ENCODE measurements at places on chromosomes 3 and 15.

DNA sequence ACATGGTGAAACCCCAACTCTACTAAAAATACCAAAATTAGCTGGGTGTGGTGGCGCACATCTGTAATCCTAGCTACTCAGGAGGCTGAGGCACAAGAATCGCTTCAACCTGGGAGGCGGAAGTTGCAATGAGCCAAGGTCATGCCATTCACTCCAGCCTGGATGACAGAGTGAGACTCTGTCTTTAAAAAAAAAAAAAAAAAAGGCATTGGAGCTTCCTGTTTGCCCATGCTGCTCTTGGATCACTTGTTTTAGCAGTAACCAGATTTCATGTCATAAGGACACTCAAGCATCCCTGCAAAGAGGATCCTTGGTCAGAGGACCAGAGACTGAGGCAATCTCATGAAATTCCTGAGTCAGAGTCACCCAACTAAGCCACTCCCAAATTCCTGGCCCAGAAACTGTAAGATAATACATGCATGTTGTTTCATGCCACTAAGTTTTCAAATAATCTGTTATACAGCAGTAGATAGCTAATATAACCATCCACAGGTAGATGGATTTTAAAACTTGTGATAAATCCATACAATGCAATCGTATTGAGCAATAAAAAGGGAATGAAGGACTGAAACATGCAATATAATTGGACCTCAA, 82.0 kb upstream of the XXYLT1 start:
- no peak for DNase-seq

DNA sequence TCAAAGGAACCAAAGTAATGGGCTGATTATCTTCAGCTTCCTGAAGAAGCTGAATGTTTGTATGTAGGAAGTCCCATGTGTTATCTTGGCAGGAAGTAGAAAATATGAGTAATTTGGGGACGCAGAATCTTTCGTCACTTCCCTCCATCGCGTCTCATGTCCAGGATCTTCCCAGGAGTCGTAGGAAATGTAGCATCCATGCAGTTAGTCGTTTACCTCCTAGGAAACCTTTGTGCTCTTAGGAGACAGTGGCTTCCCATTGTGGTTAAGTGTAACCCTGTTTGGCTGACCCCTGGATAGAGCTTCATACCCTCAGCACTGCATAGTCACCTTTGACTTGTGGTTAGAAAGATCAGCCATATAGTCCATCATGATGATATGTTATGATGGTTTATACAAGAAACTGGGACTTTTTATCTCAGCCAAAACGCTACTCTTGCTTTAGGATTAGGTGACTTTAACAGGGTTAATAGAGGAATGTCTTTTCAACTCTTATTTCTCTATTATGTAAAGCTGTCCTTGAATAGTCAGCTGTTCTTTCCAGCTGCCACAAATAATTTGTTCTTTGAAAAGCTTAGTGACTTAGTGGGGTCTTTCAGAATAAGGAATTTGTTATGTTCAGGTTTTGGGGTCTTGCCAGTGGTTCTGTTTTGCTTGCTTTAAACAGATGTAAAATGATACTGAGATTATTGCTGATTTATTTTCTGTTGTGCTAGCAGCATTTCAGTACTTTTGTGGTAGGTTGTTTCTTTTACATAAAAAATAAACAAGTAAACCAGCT, 92.2 kb downstream of the KLHL25 start:
- DNase-seq = peak; percentile 70

DNA sequence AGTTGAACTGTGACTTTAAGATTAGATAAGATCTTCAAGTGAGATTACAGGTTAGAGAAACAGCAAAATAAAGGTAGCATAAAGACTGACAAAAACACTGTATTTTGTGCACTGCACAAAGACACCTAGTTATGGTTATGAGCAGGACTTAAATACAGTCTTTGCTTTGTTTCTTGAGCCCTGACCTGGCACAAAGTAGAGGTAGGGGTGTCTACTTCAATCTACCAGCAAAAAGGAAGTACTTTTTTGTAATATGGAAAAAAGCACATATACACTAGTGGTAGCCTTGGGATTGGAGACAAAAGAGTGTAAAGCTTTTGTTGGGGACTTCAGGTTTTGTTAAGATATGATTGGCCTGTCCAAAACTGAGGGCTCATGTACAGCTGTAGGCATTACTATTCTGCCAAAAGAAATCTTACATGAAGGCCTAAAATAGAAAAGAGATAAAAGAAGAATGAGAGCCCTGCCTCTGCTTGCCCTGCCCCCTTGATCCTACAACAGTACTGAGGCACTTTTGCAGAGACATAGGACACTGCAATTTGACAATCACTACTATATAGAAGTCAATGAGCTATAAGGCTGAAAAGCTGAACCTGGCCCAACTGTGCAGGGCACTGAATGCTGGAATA, 194.3 kb downstream of the CBLB start:
- DNase-seq = no peak

- DNase-seq = peak; percentile 49
These were observed 136.2 kb downstream of the CHDH start for GRCh38 chr3:53709860-53710674.

GRCh38 chr15:58457466-58457965, 25.7 kb downstream of the LIPC start:
- DNase-seq = peak; percentile 22

- no peak for DNase-seq
These were observed at the start of gene COL6A5 for GRCh38 chr3:130345487-130346079. Gene COL6A5, plus strand, starts transcription at chr3:130345672. Its CDS starts 27,967 bp downstream, at chr3:130373639.

DNA sequence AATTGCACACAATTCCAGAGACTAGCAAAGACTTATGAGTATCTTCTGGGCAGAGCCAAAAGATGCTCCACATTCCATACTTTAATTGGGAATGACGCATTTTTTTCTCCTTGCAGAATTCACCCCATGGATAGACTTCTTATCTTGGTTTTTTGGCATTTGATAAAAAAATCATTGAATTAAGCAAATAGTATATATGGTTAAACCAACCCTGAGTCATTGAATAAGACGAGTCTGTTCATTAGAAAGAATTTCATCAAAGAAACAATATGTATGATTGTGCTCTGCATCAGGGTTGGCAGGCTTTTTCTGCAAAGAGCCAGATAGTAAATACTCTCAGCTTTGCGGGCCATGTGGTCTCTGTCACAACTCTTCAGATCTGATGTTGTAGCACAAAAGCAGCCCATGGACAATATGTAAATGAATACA, 9.2 kb upstream of the PDZRN3 start:
- DNase-seq = no peak

DNA sequence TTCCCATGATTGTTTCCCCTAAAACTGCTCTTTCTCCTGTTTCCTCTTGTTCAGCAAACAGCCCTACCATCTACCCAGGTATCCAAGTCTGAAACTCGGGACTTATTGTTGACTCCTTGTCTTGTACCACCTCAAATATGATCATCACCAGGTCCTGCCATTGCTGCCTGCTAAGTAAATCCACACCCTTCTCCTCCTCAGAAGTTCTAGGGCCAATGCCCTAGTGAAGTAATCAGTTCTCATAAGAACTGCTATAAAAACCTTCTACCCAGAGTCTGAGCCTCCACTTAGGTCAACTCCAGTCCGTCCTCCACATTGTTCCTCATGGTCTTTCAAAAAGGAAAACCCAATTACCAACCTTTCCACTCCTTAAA, 77.0 kb upstream of the IL12A start:
- no peak for DNase-seq

- peak; percentile 64 for DNase-seq
These were observed 9.7 kb upstream of the THUMPD3 start for GRCh38 chr3:9352917-9353752.

GRCh38 chr15:89486726-89487050, 9.7 kb downstream of the RHCG start:
- no peak for DNase-seq

- no peak for DNase-seq
These were observed 41.9 kb upstream of the SLC41A3 start for GRCh38 chr3:126125781-126126251.

DNA sequence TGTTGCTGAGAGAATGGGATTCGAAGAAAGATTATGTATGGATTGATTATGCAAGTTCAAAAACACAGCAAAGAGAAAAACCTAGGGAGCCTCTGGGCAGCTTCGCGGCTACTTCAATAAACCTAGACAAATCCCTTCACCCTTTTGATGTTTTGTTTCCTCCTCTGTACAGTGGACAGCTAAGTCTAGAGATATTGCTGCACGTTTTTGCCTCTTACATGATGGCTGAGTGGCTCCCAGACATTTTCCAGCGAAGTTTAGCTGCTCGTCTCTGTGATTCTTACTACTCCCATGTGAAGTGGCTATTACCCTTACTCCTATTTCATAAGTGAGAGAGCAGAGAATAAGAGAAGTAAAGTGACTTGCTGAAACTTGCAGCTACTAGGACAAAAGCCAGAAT, 695.0 kb upstream of the GRM7 start:
- no peak for DNase-seq

DNA sequence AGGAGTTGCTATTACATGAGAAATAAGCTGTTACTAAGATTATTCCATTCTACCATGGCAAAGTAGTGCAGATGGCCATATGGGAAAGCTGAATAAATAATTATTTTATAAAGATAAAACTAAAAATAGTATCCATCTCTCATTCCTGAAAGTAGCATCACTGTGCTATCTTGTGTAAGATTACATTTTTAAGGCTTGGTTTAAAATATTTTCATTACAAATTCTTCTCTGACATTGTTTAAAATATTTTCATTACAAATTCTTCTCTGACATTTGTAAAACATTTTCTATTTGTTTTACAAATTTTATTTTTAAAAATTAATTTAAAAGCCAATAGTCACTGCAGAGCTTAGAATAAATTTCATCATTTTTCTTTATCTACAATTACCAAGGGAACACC, 665.5 kb upstream of the NAALADL2 start:
- DNase-seq = no peak

DNA sequence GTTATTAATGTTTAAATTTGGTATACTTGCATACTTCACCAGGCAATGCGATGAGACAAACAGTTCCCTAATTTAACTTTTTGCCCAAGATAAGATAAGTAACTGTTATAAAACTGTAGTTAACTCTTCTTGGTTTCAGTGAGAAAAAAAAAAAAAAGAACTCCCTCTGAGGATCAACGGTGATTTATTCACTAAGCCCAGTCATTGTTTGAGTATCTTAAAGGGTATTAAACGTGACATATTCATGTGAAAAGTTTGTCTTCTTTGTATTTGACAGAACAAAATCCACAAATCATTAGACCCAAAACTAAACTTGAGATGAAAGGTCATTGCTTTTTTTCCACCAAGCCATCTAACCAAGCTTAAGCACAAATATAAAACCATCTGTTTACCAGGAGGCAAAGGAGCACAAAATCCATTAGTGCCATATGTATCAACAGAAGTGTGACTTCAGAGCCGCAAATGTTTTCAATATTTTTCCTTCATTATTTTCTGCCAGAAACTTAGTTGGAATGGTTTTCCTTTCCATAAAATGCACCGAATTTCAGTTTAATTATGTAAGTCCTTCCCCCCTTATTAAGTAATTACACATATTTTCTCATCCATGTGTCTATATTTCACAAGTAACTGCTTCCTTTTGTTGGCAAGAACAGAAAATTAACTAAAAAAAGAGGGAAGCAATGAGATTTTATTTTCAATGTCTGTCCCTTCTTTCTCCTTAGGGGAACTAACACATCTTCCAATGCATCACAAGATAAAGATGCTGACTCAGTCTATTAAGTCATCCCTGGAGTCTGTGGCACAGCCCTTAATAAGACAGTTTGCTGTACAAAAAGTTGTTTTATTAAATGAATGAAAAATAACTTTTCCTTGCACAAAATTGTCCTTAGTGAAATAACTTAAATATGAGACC, 92.2 kb upstream of the RAP2B start:
- DNase-seq = no peak

DNA sequence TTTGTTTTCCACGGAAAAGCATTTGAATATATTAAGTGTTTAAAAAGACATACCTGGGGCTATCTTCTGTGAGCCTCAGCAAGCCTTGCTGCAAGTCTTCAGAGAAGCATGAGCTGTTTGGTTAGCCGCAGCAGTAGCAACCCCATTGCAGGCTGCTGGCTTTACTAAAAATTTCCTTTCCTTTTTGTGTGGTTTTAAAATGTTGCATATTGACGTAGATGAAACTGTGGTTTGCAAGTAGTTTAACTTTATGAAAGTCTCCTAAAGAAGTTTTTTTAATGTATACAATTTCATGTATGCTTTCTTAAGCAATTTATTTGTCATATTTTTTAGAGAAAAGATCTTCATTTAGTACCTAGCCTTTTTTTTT, at the start of gene GPR171:
Gene GPR171, minus strand, starts transcription at position 166 of the 370 bp plus-strand sequence. CDS start 3,830 bp downstream, outside the sequence.
- DNase-seq = peak; percentile 86

- DNase-seq = no peak
These were observed 105.5 kb upstream of the SMAD3 start for GRCh38 chr15:66959875-66960274.

- no peak for DNase-seq
These were observed 54.8 kb downstream of the ATP13A4 start for GRCh38 chr3:193499801-193500485.

DNA sequence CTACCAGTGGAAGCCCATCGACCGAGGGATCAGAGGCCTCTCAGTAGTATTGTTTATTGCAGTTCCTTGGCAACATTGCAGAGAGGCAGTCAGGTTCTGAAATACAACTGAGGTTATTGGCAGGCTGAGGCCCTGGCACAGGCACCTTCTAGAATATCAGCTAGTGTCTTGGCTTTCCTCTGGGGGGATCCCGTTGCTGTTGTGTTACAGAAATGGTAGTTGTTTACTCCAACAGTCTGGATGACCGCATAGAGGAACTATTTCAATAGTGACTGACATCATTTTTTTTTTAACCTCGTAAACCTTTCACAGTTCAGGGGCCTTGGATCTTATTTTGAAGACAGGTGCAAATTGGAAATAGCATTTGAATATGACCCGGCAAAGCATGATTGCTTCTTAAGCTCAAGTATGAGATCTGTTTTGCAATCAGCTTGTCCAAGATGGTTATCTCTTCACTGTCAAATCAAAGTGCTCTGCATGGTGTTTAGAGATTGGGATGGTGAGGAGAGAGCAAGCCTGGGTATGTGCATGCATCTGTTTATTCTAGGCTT, 63.9 kb downstream of the PGPEP1L start:
- DNase-seq = no peak

- DNase-seq = no peak
These were observed 96.0 kb upstream of the FAM174B start for GRCh38 chr15:92751528-92751927.

DNA sequence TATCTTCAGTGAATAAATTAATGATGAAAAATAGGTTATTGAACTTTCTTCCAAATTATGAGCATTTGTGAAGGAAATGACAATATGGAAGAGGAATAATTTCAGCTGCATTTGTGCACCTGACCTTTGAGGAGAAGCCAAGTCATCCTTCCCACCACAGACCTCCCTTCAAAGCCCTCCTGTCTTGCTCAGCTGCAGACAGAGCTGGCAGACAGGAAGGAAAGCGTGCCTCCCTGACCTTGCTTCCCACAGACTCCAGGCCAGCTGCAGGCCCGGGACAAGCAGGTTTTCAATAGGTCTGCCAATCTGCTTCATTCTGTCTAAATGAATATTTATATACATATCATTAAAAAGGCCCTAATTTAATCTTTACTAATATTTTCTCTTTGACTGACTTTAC, 152.9 kb upstream of the RBMS3 start:
- DNase-seq = no peak

- DNase-seq = peak; percentile 67
These were observed 1.4 kb downstream of the HTD2 start for GRCh38 chr3:58307639-58308215.

Data from CD4-positive, alpha-beta T cell treated with Interleukin-2 at 100 ng/mL for 4 hours (primary cell).